Activated CD4-positive, alpha-beta memory T cell treated with anti-CD3 and anti-CD28 coated beads for 36 hours (primary cell): ENCODE measurements at places on chromosomes 3 and 15.

GRCh38 chr3:192482391-192482790 lies 244.9 kb downstream of the FGF12 start:
- DNase-seq = no peak

DNA sequence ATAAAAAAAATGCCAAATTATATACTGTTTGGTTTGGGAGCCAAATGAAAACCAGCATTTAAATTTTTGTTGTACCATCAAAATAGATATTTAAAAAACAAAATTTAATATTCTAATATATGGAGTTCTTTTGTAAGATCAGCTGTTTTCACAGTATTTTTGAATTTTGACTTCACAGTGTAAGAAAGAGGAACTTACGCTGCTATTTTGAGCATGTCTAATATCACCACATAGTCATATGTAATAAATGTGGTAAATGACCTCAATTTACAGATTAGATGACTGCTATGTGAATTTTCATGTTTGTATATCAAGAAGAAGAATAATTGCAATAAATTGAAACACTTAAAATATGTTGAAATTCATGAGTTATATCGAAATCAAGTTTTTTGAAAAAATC lies 189.6 kb downstream of the ARRDC4 start:
- DNase-seq = no peak

DNA sequence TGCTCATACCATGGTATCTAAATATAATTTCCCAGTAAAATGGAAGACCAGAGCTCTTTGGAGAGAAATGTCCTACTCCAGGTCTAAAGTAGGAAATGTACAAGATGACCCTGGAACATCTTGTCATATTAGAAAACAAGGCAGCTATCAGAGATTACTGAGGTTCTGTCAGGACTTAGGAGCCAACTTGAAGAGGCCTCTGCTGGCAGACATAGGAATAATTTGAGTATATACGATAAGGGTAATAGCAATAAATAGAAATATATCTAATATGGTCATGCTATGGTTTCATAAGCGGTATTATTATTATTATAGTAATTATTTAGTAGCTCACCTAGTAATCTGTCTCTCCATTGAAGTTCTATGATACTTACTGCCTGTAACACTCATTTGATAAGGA lies 224.2 kb downstream of the SOX2 start:
- no peak for DNase-seq

GRCh38 chr3:83928391-83928790 lies 1030.4 kb upstream of the CADM2 start:
- DNase-seq = no peak

DNA sequence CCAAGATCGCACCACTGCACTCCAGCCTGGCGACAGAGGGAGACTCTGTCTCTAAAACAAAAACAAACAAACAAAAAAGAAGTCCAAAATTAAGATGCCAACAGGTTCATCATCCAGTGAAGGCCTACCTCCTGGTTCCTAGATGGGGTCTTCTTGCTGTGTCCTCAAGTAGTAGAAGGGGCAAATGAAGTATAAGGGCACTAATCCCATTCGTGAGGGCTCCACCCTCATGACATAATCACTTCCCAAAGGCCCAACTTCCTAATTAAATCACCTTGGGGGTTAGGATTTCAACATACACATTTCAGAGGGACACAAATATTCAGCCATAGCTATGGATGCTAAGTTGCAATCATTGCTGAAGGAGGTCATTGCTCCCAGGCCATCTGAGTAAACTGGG lies 45.8 kb downstream of the PCNP start:
- DNase-seq = no peak

- no peak for DNase-seq
Observed at GRCh38 chr15:66586155-66586976, 20.6 kb upstream of the LCTL start.

DNA sequence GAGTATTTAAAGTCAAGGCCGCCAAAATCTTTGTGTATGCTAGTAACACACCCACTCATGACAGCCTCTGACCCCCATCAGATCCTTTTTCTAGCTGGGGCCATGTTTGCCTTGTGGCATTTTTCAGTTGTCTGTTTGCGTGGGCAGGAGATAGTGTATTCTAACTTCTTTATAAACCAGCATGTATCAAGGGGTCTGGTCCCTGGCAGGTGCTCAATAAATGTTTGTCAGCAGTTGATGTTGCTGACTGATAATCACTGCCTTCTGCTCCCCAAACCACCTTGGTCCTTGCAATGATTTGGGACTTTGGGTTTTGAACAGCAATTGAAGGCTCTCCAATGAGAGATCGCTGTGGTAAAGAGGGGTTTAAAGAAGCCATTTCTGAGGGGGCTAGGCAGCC lies 19.2 kb downstream of the RARB start:
- DNase-seq = no peak

- DNase-seq = no peak
Observed at GRCh38 chr3:140162551-140162950, 227.6 kb downstream of the CLSTN2 start.

GRCh38 chr3:39668420-39668819 lies 141.0 kb upstream of the MYRIP start:
- DNase-seq = no peak

DNA sequence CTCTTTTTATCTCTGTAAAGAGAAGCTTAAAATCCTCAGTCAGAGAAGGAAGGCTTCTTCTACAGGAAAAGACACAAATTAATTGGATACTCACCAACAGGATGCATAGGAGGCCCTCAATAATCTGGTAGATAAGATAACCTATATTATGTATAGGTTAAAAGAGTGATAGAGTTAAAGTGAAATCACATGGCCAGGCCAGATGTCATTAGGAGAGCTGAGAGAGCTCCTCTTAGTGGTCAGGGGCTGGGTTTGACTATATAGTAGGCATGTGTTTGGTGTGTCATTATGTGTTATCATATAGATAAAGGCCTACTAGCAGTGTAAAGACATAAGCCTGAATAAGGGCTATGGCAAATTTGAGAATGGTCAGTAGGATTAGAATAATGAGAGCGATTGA lies 479.3 kb downstream of the EPHA3 start:
- no peak for DNase-seq
